ENCODE measurements at places on chromosomes 2 and 18.
A peak's percentile ranks its signal among the peaks of the same experiment; 100 is the strongest.

GRCh38 chr18:56489893-56490292 lies 148.5 kb downstream of the TXNL1 start:
- no peak for DNase-seq

DNA sequence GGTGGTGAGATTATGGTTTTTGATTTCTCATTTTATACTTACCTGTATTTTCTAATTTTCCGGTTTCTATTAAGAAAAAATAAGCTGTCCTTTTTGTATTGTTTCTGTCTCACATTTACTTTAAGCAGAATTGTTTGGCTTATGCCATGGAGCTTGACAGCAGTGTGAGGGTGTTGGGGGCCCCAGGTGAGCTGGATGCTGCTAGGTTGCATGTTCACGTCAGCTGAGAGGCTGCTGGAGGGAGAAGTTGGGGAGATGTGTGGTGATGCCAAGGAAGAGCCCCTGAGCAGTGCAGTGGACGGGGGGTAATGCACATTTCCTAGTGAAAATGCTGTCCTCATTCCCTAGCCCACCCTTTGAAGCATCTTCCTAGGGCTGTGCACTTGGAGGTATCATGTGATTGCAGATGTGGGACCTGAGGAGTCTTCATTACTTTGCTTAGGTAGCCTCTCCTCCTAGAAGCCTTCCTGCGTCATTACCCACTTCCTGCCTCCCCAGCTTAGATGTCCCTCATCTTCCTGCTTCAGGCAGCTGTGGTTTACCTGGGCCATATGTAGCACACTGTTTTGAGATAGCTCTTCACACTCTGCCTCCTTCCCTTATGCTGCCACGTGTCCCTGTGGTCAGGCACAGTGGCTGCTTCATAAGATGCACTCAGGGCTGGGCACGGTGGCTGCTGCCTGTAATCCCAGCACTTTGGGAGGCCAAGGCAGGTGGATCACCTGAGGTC lies 16.2 kb downstream of the ATG16L1 start:
- no peak for DNase-seq

GRCh38 chr2:43075811-43076585 lies 150.4 kb downstream of the ZFP36L2 start:
- peak; percentile 89 for DNase-seq

DNA sequence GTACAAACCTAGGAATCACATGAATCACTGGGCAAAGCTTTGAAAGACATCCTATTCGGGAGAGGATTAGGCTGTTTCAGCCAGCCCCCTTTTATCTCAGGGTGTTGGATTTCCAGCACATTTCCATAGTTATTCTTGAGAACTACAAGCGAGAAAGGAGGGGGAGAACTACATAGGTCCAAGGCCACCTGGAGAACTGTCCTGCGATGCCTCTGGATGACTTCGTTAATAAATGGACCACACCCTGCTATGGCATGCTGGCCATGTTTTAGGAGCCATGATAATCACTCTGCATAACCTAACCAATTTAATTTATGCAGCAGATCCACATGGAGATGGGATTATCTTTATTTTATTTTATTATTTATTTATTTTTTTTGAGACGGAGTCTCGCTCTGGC lies 29.9 kb downstream of the RHBDD1 start:
- DNase-seq: no peak

DNA sequence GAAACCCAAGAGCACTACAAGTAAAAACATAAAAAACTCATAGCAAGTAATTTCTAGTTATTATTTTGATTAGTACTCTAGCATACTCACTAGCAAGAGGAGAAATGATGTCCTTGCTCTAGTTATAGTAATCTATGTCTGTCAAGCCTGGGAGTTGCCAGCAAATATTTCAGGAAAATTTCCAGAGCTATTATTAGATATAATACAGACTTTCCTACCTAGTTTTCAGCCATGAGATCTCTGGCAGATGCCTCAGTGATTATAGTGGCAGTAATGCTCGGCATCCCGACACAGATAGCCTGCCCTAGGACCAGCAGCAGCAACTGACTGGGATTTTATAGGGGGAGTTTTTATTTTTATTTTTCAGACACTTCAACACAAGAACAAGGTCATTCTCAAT lies 224.4 kb downstream of the ZNF385B start:
- no peak for DNase-seq

GRCh38 chr2:7017671-7018281 lies 100.6 kb downstream of the RNF144A start:
- no peak for DNase-seq

DNA sequence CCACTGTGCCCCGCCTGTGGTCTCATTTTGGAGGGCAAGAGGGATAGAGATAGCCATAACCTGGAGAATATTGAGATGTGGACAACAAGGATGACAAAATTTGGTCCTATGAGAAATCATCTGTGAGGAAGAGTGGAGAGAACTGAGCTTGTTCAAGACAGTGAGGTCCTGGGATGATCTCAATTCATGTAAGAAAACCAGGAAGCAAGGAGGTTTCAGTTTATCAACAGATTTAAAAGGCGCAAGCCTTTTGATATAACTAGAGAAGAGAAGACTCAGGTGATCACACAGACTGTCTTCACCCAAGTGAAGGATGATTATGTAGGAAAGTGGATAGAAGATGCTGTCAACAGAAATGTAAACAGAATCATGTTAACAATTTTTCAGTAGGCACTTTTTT lies 39.1 kb downstream of the PCBP1 start:
- no peak for DNase-seq

- DNase-seq: no peak
These were observed 656.0 kb upstream of the SALL3 start for GRCh38 chr18:78323453-78324197.

GRCh38 chr18:49101236-49101635 lies 150.5 kb upstream of the SMAD7 start:
- DNase-seq: no peak

DNA sequence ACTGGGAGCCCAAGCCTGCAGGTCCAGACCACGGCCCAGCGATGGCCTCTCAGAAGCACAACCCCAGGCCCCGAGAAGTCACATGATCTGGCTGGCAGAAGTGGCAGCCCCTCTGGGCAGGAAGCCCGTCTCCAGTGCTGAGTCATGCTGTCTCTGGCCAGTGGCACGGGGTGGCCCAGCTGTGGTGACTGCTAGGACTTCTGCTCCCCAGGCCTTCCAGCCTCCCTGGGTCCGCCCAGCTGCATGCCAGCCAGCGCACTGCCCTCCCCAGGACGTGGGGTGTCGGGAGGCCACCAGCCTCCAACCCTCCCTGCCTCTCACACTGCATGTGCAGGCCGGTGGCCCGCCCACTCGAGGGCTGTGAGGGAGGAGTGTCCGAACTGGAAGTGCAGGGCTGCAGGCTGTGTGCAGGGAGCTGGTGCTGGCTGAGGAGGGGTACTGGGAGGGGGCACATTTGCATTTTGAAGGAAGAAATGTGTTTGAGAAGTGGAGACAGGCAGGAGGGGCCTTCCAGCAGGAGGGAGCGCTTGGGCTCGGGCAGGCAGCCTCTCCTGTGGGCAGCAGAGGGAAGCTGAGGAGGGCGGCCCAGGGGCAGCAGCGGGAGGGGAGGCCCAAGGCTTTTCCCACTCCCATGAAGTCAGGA lies 17.0 kb upstream of the HPCAL1 start:
- DNase-seq: peak; percentile 94

GRCh38 chr18:47150824-47151366 lies 595 bp upstream of the HDHD2 start:
- DNase-seq: no peak

DNA sequence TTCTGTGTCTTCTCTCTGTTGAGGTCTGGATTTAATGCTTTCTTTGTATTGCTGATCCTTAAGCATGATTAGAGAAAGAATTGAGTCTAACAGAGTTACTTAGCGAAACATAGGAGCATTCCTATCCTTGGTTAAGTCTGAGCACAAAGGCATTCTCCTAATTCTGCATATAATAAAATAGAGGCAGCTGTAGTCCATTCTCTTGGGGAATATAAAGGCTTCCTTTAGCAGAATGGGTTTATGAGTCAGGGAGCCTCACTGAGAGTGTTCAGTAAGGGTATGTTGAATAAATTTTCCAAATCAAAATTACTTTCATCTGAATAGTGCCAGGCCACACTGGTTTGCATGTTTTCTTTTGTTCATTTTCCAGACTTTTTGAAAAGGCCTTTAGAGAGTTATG lies 101.5 kb downstream of the GALNT1 start:
- no peak for DNase-seq

GRCh38 chr2:9644603-9645002 lies 13.8 kb upstream of the YWHAQ start:
- no peak for DNase-seq

DNA sequence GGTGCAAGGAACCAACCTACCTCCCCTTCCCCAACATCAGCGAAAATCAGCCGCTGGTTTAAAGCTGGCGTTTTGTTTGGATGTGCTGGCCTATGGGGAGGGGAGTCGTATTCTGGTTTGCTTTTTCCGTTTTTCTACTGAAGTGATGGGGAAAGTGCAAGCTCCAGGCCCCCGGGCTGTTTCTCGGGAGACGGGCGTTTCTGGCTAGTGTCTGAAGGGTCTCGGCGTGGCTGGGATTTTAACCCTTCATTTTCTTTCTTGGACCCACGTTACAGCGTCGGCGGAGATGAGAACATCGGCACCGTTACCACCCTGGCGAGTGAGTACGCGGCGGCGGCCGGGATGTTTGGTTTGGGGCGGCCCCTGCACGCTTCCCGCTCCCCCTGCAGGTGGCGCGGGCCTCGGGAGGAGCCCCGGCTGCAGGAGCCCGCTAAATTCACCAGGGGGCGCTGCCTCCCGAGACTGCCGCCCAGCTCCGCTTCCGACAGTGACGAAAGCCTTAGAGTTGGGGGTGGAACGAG lies 70.7 kb downstream of the PLB1 start:
- peak; percentile 85 for DNase-seq

GRCh38 chr2:7858624-7859023 lies 823.2 kb upstream of the ID2 start:
- DNase-seq: no peak
